NCI-H226 (cell line): ENCODE measurements at places on chromosomes 2 and 18.

- DNase-seq, result peak; percentile 51
Observed at GRCh38 chr2:201151127-201151981, 31.6 kb upstream of the CASP10 start.

GRCh38 chr2:240455647-240456446 is 20.4 kb downstream of the GPC1 start:
- DNase-seq, result no peak

DNA sequence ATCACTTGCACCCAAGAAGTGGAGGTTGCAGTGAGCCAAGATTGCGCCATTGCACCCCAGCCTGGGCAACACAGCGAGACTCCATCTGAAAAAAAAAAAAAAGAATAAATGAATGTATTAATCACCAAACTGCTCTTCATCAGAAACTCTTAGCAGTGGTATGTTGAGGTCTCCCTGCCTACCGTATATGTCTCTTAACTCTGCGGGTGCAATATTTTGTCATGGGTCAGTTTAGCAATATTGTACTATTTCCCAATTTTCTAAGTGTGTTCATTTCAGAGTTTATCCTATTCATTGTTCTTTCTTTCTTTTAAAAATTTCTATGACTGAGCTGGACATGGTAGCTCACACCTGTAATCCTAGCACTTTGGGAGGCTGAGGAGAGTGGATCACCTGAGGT is 37.9 kb upstream of the MAP4K3 start:
- no peak for DNase-seq

GRCh38 chr2:1756456-1756855 is 12.1 kb upstream of the PXDN start:
- DNase-seq, result no peak

DNA sequence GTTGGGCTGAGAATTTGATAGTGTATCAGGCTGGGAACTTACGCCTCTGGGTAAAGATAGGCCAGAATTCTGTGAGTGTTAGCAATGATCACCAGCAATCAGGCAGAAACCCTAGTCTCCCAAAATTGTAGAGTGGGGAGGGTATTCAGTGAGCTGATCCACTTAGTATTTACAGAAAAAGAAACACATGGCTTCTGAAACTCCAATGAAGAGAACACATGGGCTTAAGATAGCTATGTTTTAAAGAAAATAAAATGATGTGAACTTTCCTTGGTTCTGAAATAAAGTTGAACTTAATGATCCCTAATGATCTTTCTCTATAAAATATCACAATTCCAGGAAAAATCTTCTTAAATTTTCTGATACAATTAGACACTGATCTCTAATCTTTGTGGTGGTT is 472.8 kb downstream of the DCC start:
- DNase-seq, result no peak
